LHCN-M2 (cell line): ENCODE measurements at places on chromosomes 4 and X. TPM values are rescaled to one million over a fixed set of nuclear protein-coding genes. Genes with fewer than 3 reads are reported as not detected.

- DNase-seq, result no peak
Measured at GRCh38 chr4:74402692-74403456, 37.9 kb downstream of the EREG start.

- peak; percentile 18 for DNase-seq
Measured at GRCh38 chr4:55819634-55820033, at the start of gene EXOC1L. EXOC1L (plus strand) TSS chr4:55819790; CDS start chr4:55820027, 237 bp downstream.

Gene ENAM
- 0.06 TPM in 2 replicates for total RNA-seq

DNA sequence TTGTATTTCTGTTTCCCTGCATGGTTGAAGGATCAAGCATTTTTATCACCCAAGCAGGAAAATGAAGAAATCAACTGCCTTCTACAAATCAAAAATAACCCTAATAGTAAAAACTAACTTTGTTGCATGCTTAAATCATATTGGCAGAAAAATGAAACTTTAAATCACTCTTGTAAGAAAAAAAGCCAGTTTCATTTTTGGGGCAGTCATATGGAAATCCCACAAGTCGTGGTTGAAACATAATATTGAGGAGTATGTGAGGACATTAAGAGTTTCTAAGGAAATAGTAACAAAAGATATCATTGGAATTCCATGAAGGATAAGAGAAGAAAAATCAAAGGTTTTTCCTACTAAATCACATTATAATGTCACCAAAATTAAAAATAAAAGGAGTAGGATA lies 8.4 kb downstream of the TEC start:
- DNase-seq, result peak; percentile 54

GRCh38 chrX:45806410-45807121 lies 605.9 kb upstream of the DIPK2B start:
- peak; percentile 92 for DNase-seq

DNA sequence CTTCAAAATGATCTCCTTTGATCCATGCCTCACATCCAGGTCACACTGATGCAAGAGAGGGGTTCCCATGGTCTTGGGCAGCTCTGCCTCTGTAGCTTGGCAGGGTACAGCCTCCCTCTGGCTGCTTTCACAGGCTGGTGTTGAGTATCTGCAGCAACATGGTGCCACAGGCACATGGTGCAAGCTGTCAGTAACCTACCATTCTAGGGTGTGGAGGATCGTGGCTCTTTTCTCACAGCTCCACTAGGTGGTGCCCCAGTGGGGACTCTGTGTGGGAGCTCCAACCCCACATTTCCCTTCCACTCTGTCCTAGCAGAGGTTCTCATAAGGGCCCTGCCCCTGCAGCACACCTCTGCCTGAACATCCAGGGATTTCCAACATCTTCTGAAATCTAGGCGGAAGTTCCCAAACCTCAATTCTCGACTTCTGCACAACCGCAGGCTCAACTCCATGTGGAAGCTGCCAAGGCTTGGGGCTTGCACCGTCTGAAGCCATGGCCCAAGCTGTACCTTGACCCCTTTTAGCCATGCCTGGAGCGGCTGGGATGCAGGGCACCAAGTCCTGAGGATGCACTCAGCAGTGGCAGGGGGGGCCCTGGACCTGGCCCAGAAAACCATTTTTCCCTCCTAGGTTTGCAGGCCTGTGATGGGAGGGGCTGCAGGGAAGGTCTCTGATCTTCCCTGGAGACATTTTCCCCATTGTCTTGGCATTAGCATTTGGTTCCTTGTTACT lies 137.8 kb upstream of the NUDT6 start:
- DNase-seq, result no peak

GRCh38 chrX:93420525-93421082 lies 252.8 kb downstream of the NAP1L3 start:
- no peak for DNase-seq

GRCh38 chr4:100644150-100644549 lies 126.3 kb upstream of the EMCN start:
- DNase-seq, result no peak

Gene HSFX1
- total RNA-seq, result 0.29 TPM in 1 of 2 replicates, not detected in the other

DNA sequence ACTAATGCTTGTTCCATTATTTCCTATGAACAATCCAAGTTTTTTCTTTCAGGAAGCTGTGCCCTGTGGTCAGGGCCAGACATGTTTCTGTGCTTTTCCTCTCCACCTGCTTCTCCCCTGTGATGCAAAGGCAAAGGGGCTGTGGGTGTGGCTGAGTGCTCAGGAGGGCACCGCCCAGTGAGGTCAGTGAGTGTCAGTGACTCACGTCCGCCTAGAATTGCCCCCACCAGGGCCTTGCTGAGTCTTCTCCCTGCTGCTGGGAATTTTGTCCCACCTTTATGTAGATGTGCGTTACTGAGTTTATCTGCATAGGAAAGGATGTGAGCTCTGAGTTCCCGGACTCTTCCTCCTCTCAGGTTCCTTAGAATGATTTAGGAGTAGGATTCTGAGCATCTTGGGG lies 283.2 kb downstream of the DCHS2 start:
- peak; percentile 48 for DNase-seq

DNA sequence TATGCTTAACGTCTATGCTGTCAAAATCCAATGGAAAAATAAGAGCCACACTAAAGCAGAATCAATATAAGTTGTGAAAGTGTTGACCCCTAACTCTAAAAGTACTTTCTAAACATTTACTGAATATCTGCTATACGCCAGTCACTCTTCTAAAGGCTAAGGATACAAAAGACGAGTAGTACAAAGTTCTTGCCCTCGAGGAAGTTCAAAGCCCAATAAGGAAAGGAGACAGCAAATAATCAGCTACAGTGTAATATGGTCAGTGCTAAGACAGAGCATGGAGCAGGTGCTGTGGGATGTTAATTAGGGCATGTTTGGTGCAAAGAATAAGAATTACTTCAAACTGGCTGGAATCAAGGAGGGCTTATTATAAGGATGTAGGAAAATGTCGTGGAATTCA lies 31.6 kb upstream of the TMEM150C start:
- no peak for DNase-seq

- DNase-seq, result peak; percentile 69
Measured at GRCh38 chr4:85828027-85828890, 353.3 kb downstream of the ARHGAP24 start.

Gene ERVMER34-1
- 0.26 and 0.34 TPM in 2 replicates for total RNA-seq

Gene MAGED4B
- 40.8 and 88.4 TPM in 2 replicates for total RNA-seq

- DNase-seq, result no peak
Measured at GRCh38 chr4:76210452-76210851, 3.2 kb downstream of the SCARB2 start.

Gene AKAP4
- total RNA-seq, result not detected in 2 replicates

DNA sequence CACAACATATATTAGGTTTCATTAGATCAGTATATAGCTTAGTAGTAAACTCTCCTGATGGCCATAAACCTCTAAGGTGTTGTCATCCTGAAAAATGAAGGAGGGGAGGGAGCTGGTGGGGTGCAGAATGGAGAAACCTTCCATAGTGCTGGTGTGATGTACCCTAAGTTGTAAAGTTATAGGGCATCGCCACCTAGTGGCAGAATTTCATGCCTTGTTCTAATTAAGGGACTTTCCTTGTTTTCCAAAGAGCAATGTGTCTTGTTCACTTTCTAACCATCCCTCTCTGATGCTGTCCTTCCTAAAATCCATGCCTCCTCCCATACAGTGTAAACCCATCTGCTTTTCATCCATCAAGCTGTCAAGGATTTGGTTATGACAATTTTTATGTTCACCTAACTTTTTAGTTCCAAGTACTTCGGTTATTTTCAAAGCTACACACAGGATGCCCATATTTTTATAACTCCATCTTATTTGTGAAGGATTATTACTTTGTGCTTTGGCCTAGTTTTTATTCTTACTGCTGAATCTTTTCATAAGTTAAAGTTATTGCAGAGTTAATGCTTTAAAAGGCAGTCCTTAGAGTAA lies 4.5 kb downstream of the NBDY start:
- peak; percentile 54 for DNase-seq

Gene TMSB15A
- total RNA-seq, result 14.5 and 20.8 TPM in 2 replicates

DNA sequence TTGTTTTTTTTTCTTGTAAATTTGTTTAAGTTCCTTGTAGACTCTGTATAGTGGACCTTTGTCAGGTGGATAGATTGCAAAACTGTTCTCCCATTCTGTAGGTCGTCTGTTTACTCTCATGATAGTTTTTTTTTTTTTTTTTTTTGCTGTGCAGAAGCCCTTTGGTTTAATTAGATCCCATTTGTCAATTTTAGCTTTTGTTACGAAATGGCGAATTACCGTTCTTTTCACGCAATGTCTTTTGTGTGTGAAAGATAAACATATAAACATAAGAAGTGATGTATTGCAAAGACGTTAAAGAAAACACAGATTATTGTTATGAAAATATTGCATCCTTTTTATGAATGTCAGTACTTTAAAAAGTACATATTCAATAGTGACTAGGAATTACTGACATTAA lies 34.5 kb downstream of the MAGEA10 start:
- no peak for DNase-seq

Gene RASSF6
- total RNA-seq, result 0.17 and 0.51 TPM in 2 replicates

DNA sequence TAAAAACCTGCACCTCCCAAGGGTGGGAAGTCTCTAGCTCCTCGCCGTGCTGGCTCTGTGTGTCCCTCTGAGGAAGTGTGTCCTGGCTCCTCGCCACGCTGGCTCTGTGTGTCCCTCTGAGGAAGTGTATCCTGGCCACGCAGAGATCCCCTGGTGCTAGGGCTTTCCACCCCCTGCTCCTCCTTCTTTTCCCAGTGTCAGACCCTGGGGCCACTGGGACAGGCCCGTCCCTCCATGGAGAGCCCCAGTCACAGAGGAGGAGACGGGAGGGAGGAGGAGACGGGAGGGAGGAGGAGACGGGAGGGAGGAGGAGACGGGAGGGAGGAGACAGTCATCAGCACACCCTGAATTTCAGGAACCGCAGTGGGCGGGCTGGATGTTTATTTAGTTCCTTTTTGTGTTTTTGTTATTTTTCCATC lies 53.8 kb upstream of the HGFAC start:
- peak; percentile 23 for DNase-seq

- DNase-seq, result no peak
Measured at GRCh38 chrX:107630031-107630689, 1.9 kb downstream of the PRPS1 start.

DNA sequence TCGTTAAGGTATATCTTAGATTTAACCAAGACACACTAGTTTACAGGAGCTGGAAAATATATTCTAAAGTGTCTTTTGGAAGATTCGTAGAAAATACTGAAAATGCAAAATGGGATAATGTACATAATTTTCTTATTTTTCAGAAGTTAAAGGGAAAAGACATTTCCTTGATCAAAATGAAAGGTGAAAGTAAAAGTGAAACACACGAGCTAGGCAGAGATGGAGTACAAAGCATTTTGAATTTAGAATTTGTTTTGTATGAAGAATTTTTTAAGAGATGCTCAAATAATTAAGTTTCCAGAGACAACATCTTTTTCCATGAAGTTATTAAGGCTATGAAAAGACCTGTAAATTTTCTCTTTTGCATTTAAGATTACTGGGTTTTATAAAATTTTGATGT lies 2192.6 kb upstream of the AGA start:
- DNase-seq, result no peak

Gene AMOT
- total RNA-seq, result 0.23 and 0.51 TPM in 2 replicates

Gene MTNR1A
- total RNA-seq, result not detected in 2 replicates

DNA sequence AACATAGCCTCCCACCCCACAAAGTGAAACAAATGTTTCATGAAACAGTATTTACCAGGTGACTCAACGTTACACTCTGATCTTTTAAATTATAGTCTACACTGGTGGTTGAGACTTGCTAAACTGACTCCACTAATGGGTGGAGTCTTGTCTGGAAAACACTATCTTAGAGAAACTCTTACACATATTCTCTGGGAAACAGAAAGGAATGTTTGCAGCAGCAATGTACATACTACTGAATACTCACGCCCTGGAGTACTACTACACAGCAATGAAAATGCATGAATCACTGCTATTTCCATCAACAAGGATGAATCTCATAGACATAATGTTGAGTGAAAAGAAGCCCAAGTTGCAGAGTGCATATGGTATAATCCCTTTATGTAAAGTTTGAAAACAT lies 208.5 kb upstream of the IGFBP7 start:
- DNase-seq, result no peak

DNA sequence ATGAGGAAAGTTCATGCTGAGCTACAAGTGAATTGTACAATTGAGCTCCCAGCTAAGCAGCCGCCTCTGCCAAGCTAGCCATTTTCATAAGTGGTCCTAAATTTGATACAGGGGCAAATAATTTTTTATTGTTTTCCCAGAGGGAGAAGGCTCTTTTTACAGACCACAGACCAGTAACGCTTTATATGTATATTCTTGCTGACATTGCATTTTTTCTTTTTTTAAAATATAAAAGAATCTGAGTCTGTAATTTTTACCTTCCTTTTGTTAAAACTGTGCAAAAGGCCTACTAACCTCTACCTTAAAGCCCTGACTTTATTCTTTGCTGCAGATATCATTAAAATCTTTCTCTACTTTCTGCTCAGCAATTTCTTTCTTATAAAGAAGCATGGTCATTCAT lies 501.2 kb upstream of the INTU start:
- no peak for DNase-seq

- peak; percentile 64 for DNase-seq
Measured at GRCh38 chrX:368811-369562, 17.7 kb downstream of the PPP2R3B start.

Gene MAGEC2
- not detected in 2 replicates for total RNA-seq

Gene TRPC3
- 0.45 and 0.52 TPM in 2 replicates for total RNA-seq

Gene CLCN4
- 2.4 and 3.6 TPM in 2 replicates for total RNA-seq

- no peak for DNase-seq
Measured at GRCh38 chrX:43002526-43003203, 224.7 kb upstream of the PPP1R2C start.

DNA sequence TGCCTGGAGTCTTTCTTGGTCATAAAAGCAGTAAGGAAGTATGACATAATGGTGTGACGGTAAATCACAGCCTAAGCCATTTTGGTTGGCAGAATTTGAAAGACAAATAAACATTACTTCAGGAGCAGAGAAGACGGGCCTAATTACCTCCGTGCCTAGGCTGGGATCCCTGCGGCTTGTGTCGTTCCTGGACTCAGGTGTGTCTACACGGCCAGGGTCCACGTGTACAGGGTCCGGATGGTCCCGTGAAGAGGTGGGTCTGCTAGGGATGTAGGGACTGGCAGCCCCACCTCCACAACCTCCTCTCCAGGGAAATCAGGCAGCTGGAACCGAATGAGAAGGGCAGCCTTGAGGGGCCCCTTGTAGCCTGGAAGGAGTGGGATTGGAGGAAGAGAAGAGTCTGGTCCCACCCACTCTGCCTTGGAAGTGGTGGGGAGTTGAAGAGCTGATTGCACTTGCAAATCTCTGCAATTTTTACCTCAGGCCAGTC lies 55.4 kb upstream of the PLAC1 start:
- DNase-seq, result no peak

DNA sequence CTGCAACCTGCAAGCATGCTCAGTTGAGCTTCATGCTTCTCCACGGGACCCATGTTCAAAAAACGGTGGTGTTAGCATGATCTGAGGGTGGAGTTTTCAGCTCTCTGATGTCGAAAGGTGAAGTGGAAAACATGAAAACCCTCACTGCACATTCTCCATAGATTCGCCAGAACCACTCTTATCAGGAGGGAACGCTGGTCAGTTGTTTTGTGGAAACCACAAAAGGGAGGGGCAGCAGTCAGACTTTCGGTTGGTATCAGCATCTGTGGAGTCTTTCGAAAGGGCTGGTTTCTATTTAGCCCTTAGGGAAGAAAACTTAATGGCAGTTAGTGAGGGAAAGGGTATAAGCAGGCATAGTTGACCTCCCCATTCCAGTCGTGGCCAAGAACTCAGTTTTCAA lies 12.6 kb downstream of the PPA2 start:
- no peak for DNase-seq
